NCI-H510A treated with DMSO at 0.1 percent for 48 hours (cell line): ENCODE measurements at places on chromosomes 2 and 18.

DNA sequence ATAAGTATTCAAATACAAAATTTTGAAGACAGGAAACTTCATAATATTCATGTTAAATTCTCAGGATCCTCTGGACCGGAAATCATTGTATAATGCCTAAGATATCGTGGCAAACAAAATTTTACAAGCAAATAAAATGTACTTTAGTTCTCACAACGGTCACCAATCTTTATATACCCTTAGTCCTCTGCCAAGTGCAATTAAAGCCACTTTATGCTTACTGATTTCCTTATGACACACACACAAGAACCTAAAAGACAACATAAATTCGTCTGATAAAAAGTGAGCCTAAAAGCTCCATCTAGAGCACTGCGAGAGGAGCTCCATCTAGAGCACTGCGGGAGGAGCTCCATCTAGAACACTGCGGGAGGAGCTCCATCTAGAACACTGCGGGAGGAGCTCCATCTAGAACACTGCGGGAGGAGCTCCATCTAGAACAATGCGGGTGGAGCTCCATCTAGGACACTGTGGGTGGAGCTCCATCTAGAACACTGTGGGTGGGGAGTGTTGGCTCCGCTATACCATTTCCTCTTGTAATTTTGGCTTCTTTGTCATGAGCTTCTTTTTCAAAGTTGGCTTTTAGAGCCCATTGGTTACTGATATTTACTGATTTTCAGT, 15.9 kb downstream of the ATP8B1 start:
- no peak for DNase-seq

DNA sequence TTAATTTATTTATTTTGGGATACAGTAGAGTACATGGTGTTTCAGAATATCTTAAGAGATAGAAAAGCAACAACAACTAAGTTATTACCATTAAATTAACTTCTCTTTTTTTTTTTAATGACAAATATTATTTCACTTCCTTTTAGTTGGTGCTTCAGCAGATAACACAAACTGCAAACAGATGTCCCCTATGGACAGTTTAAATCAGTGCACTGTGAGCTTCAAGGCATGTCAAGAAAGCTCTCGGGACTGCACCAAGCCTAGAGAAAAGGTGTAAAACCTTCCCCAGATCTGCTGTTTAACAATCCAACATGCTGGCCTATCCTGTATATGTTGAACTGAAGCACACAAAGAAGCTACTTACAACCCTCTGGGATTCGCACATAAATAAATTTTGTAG, 122.7 kb downstream of the TCF4 start:
- no peak for DNase-seq

DNA sequence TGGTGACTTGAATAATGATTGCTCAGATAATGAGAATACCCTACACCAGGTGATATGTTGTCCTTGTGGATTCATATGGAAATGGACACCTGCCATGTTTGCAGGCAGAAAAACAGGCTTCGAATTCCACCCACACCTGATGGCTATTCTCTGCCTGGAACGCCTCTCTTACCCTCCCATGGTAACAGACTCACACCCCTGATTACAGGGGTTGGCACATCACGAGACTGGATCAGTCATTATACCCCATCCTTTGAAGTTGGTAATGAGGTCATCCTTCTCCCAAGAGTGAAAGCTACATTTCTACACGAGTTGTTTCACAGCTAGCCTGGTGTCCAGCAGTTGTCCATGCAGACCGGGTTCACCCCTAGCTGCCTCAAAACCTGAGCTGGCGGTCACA, 71.4 kb upstream of the MBOAT2 start:
- DNase-seq = peak; percentile 29

- DNase-seq = no peak
Measured at GRCh38 chr18:581096-581495, 916 bp downstream of the CETN1 start.

GRCh38 chr2:197183355-197183754, 127.2 kb downstream of the ANKRD44 start:
- DNase-seq = no peak

- DNase-seq = no peak
Measured at GRCh38 chr18:3584266-3584861, 134.4 kb downstream of the TGIF1 start.

GRCh38 chr2:138373993-138374408, 127.6 kb upstream of the SPOPL start:
- peak; percentile 73 for DNase-seq

DNA sequence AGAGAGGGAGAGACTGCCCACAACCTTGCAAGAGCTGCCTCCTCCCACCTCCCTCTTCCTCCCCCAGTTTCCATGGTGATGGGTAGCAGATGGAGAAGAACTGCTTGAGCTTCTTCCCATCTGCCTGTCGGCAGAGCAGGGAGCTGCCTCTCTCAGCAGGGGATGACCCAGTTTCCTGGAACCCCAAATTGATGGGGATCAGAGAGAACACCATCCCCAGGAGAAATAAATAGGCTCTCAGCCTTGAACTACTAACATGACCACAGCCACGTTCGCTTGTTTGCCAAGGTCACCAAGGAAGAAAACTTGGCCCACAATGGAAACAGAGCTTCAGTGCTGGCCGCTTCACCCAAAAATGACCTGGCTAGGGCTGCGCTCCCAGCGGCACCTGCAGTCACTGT, 82.2 kb downstream of the ADD2 start:
- no peak for DNase-seq

DNA sequence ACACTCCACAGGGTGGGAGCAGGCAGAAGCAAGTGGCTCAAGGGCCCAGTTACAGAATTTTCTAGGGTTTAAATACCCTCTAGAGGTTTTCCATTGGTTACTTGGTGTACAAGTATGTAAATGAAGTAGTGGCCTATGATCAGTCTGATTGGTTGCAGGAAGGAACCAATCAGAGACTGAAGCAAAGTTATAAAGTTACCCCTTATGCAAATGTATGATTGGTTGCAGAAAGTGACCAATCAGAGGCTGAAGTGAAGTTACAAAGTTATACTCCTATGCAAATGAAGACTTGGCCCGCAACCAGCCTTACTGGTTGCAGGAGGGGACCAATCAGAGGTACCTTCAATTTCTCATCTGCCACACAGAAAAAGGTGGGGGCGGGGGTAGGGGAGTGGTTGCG, 154.6 kb downstream of the INO80D start:
- DNase-seq = no peak

DNA sequence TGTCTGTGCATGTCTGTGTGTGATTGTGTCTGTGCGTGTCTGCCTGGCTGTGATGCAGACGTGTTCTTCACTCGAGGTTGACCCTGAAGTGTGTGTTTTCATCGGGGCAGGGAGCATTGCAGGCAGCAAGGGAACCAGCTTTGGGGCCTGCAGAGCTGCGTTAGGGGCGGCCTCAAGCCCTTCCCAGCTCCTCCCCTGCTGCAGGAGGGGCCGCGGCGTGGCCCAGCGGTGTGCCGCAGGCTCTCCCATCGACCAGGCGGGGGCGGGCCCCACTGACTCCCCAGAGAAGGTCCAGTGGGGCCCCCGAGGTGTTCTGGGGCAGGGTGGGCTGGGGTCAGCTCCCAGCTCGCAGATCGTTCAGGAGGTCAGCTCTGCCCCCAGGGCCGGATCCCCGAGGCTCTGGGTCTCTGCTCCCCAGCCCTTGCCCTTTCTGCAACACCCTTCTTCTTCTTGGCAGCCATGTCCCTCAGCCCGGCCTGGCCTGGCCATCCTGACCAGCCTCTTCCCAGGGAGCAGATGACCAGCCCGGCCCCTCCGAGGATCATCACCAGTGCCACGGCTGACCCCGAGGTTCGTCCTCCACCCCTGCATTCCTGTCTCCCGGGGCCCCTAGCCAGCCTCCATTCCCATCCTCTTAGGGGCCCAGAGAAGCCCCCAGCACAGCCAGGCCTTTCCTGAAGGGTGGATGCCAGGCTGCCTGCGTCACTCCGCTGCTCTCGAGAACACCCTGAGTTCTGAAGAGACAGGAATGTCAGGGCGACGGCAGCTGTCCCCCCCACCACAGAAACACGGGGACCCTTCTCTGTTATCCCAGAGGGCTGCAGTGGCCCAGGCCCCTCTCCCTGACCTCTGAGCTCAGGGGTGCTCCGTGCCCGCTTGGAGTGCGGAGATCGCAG, 11.1 kb upstream of the KLHL30 start:
- DNase-seq = no peak

DNA sequence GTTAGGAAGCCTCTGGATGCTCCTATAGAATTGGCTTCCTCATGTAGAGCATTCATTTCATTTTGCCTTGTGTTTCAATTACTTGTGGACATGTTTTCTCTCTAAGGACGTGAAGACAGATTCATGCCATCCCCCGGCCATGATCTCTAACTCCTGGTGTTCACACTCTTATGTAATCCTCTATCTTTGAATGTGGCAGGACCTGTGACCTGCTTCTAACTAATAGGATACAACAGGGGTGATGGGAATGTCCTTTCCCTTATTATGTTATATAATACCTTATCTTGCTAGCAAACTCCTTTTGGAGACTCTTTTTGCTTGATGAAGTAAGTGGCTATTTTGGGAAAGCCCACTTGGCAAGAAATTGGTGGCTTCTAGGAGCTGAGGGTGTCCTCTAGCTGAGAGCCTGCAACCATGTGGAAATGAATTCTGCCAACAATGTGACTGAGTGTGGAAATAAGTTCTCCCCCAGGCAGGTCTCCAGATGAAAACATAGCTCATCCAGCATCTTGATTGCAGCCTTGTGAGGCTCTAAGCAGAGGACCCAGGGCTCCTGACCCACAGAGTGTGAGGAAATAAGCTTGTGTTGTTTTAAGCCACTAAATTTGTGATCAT, 13.8 kb downstream of the DPYSL5 start:
- DNase-seq = no peak

- no peak for DNase-seq
Measured at GRCh38 chr2:23498943-23499342, 114.0 kb downstream of the KLHL29 start.

GRCh38 chr2:1590596-1591460, 153.5 kb downstream of the PXDN start:
- no peak for DNase-seq

GRCh38 chr18:66616523-66616983, 12.7 kb upstream of the CDH19 start:
- DNase-seq = no peak

- no peak for DNase-seq
Measured at GRCh38 chr2:117378653-117379052, 435.8 kb upstream of the DDX18 start.

- no peak for DNase-seq
Measured at GRCh38 chr18:75809926-75810255, 382.4 kb upstream of the SMIM21 start.

DNA sequence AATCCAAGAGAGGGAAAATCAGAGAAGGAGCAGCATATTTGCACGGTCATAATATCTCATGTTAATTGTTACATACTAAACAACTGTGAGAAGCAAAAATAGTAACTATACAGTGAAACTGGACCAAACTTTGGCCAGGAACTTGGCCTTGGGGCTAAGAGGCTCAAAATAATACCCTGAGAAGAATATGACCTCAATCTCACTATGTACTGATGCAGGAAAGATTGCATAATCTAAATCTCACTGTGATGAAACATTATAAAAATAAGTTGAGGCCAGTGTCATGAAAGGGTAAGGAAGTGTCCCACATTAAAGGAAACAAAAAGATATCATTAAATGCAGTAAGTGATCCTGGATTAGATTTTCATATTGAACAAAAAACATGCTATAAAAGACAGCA, 36.5 kb downstream of the ZRANB3 start:
- no peak for DNase-seq

GRCh38 chr2:52128081-52128480, 1096.1 kb upstream of the NRXN1 start:
- DNase-seq = no peak

DNA sequence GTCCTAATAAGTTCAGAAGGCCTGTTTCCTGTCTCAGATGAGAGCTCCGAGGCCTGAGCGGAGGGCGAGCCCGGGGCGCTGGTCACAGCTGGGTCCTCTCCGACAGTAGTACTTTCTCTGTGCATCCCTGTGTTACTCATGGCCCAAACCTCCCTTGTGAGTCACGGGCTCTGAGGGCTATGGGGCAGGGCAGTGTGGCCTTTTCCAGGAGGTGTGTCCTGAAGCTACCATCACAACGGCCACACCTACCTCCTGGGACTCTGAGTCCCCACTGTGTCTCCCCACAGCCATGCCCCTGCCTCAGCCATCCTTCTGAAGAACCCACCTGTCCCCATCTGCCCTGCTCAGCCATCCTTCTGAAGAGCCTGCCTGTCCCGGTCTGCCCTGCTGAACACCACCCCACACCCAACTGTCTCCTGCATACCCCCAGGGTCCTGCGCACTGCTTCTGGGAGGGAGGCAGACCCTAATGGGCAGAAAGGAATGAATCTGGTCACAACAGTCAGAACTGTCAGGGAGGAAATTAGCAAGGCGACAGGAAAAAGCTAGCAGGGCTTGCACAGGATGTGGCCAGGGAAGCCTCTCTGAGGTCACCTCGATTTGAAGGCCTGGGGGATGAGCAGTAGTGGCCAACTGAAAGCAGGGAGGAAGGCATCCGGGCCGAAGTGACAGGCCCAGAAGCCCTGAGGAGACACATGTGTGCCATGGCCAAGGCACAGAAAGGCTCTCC, 145.4 kb upstream of the RIOK3 start:
- no peak for DNase-seq

GRCh38 chr2:128595763-128596395, 277.2 kb upstream of the HS6ST1 start:
- no peak for DNase-seq

DNA sequence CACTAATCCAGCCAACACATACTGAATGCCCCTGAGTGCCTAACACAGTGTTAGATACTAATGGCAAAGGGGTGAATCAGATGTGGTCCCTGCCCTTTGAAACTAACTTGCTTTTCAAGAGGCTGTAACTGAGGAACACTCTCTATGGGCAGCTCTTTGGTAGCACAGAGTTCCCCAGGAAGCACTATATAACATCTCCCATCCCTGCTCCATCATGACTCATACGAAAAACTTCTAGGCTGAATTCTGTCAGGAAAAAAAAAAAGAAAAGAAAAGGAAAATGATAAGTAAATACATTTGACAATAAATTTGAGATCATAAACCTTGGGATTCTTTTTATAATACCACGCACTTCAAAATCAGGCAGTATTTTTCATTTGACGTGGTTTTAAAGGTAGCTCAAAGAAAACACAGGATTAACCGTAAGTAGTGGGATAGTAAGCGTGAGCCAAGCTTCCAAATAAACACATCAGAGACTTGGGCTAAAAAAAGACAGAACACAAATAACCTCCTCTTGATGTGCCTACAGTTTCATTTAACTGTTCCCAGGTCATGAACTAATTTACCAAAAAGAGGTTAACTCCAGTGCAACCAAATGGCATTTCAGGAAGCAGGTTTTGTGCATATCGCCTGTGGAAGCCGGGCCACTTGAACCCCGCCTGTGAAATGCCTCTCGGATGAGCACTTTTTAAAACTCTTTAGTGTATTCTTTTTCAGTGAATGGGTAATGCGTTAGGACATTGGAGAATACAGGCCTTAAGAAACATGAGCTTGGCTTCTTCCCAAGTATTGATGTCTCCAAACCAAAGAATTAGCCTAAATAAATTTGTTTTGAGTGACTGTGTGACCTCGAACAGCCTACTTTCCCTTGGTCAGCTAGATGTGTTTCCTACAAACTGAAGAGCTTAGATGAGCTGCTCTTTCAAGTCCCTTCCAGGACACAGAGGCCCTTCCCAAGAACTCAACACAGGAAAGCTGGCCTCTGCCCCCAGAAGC, 42.0 kb downstream of the RDH14 start:
- no peak for DNase-seq

GRCh38 chr2:165273176-165273575, 34.0 kb downstream of the SCN2A start:
- DNase-seq = no peak
